ENCODE measurements at places on chromosomes 12 and 14.

DNA sequence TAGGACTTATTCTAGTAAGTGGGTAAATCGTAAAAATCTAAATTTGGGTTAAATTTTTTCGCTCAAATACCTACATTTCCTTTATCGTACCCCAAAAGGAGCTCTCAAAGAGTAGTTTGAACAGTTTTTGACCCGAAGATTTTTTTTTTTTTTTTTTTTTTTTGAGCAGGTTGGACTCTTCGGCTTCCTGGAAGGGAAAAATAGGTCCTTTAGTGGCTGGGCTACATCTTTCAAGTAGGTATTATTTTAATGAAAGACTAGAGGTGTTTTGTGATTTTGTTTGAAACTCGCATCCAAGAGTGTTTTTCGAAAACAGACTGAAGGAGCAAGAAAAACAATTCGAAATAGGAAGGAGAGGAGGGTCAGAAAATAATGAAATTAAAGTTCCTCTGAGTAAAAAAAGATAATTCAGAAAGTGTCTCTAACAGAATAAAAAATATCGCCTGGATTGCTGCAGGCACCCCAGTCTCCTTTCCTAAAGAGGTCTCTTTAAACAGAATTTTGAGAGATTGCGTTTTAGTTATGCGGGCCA, 6.0 kb downstream of the CDKN1B start:
- DNase-seq, result no peak

- no peak for DNase-seq
Measured at GRCh38 chr12:55727643-55728185, 1.1 kb downstream of the CD63 start.

DNA sequence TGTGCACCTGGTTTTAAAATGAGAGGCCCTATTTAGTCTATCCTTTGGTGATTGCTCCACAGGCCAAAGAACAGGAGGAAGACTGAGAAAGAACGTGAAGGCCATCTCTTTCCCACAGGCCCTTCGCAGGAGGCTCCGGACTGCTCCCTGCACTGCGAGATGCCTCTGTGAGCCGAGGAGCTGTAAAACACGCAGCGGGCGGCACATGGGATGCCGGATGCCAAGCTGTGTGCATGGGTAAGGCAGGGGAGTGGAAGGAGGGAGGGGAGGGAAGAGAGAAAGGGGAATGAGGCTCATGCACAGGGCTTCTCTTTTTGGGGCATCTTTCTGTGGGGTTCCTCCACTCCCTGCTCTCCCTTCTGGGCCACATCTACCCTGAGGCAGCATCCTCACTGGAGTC, 61.6 kb downstream of the SPTB start:
- DNase-seq, result no peak

DNA sequence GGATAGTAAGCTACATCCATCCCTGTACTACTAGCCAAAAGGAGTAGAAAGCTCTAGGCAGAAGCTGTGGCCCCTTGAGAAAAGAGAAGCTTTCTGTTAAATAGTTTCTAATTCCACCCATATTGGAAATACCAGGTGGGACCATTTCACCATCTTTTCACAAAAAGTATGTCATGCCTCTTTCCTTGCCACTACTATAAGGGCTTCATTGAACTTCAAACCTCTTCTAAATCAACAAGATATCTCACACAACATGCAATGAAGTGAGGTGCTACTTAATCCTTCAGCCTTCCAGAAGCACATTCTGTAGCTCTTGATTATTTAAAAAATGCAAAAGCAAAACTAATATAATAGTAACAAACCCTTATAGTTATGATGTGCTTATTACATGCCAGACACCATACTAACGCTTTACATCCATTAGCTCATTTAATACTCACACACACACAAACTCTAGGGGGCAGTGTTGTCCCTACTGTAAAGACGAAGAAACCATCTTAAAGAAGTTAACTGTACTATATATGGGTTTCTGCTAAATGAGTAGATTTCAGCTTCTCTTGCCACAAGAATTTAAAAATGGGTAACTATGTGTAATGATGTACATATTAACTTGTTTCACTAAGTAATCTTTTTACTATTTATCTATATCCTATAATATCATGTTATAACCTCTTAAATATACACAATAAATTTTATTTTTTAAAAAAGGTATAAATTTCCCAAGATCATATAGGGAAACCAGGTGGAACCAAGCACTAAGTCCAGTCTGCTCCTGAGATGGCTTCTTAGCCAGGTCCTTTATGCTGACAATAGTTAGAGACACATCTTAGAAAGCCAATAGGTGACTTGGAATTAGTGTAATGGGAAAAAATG, 124.4 kb downstream of the RPS29 start:
- peak; percentile 77 for DNase-seq

GRCh38 chr14:91844029-91844428, 23.3 kb downstream of the TC2N start:
- no peak for DNase-seq

GRCh38 chr12:101782273-101782731, 43.0 kb upstream of the SYCP3 start:
- peak; percentile 73 for DNase-seq

- DNase-seq, result no peak
Measured at GRCh38 chr14:67396381-67396970, 15.5 kb downstream of the PLEK2 start.

DNA sequence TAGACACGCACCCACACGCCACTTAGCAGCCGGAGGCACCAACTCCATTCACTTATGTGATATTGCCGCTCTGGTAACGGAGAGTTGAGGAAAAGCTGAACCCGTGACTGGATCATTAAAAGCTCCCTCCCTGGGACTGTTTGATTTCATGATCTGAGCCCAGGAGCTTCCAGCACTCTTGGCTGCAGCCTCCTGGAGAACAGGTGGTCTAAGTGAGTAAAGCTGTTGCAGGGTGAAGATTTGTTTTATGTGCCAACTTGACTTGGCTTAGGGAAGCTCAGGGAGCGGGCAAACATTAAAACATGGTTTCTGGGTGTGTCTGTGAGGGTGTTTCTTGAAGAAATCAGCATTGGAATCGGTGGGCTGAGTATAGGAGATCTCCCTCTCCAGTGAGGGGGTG, 16.9 kb upstream of the TMEM132C start:
- DNase-seq, result no peak

DNA sequence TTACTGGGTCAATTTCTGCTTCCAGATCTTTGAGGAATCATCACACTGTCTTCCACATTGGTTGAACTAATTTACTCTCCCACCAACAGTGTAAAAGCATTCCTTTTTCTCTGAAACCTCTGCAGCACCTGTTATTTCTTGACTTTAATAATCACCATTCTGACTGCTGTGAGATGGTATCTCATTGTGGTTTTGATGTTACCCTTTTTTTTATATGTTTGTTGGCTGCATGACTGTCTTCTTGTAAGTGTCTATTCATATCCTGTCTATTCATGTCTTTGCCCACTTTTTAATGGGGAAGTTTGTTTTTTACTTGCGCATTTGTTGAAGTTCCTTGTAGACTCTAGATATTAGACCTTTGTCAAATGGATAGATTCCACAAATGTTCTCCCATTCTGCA, 324.9 kb downstream of the NAV3 start:
- DNase-seq, result no peak

GRCh38 chr12:56634837-56635791, 5.0 kb upstream of the BAZ2A start:
- peak; percentile 81 for DNase-seq

- DNase-seq, result no peak
Measured at GRCh38 chr14:100203962-100204834, 34.7 kb upstream of the YY1 start.

DNA sequence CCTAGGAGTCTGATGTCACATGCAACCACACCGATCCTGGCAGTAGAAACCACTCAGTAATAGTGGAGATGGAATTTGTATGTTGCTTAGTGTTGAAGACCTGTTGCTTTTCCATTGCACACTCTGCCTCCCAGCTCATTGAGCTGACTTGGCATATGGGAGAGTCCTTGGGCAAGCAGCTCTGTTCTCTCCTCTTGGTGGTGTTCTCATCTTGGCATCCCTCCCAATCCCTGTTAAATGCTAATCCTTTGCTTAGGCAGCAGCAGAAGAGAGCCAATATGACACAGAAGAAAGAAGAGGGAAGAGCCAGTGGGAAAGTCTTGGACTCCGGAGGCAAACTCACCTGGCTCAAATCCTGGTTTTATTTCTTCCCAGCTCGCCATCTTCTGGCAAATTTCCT, 178.0 kb upstream of the CAND1 start:
- DNase-seq, result no peak

DNA sequence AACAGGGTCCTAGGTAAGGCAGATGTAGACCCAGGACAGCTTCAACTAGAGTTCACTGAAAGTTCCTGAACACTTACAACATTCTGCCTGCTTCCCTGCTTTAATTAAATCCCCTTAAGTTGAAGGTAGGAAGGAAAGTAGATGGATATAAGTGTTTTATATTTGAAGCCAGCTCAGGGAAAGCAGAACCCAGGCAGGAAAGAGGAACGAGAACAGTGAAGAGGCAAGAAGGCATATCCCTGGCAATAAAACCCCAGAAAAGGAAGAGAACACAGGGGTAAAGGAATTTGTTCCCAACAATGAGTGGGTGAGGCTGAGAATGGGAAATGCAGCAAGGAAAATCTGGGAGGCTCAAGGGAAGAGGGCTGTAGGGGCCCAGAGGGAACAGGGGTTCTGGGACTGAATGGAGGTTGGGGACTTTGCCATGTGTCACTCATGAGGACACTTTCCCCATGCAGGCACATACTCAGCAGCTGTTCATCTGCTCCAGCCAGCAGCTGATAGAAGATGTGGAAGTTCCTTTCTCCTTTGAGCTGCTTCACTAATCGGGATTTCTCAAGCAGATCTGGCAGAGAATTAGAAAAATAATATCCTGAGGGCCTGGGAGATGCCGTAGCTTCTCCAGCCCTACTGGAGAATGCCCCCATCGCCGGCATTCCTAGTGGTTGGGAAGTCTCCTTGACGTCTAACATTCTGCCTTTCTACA, 3.7 kb downstream of the MYO1A start:
- no peak for DNase-seq

- DNase-seq, result no peak
Measured at GRCh38 chr12:25069224-25069623, 120.3 kb upstream of the BCAT1 start.

DNA sequence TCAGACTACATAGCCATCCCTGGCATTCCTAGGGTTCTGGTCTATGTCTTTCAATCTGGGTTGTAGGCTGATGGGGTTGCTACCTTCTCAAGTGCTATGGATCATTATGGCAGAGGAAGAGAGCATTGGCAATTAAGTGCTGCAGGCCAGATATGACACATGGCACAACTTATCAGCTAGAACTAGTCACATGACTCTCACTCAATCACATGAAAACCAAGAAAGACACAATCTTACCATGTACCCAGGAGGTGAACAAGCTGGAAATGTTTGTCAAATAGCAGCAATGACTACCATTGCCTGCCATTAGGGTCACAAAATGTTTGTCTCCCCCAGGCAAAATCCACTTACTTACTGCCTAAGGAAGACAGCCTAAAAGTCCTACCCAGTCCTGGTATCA, 80.4 kb downstream of the GALNT8 start:
- no peak for DNase-seq

DNA sequence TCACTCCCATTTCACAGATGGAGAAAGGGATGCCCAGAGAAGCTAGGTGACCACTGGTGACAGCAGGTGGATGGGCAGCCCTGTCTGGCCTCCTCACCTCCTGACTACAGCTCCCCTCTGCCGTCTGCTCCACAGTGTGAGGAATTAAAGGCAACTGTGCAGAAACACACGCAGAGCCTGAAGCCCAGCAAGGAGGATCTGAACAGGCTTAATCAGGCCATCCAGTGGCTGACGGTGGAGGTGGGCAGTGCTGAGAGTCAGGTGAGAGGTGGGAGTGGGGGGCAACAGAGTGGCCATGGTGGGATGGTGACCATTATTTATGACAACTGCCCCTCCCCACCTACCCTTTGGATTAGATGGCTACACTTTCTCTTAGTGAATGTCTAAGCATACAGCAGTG, 1.2 kb downstream of the KRT86 start:
- no peak for DNase-seq

- DNase-seq, result no peak
Measured at GRCh38 chr12:3038926-3039510, 38.2 kb upstream of the TSPAN9 start.

GRCh38 chr12:47787596-47788319, 14.7 kb downstream of the SLC48A1 start:
- DNase-seq, result no peak

GRCh38 chr14:88935083-88935482, 110.6 kb downstream of the TTC8 start:
- no peak for DNase-seq

DNA sequence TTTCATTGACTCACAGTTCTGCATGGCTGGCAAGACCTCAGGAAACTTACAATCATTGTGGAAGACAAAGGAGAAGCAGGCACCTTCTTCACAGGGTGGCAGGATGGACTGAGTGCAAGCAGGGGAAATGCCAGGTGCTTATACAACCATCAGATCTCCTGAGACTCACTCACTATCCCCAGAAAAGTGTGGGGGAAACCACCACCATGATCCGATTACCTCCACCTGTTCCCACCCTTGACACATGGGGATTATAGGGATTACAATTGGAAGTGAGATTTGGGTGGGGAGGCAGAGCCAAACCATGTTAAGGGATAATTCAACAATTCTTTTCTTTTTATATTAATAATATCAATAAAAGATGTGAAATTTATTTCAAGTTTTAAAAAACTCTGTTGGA, 34.1 kb downstream of the CNTN1 start:
- no peak for DNase-seq

GRCh38 chr14:72664651-72665050, 229.2 kb downstream of the DPF3 start:
- no peak for DNase-seq

- DNase-seq, result no peak
Measured at GRCh38 chr14:94921456-94921855, 151.5 kb upstream of the GSC start.

DNA sequence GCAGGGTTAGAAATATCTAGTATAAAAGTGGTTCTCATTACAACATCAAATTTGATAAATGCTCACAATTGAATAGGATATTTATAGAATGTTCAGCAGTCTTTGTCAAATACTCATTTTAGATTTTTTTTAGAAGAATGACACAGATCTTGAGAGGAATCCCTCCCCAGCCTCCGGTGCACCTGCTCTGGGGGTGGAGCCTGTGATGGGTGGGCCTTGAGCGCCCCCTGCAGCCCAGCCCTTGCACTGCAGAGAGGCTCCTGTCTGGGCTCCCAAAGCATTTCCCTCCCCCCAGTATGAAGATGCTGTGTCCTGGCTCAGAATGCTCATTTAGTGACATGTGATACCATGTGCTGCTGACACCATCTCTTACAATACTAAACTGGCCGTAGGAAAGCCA, 792.3 kb downstream of the TMEM121 start:
- peak; percentile 70 for DNase-seq

GRCh38 chr14:91005716-91006115, 54.7 kb downstream of the RPS6KA5 start:
- no peak for DNase-seq

- no peak for DNase-seq
Measured at GRCh38 chr12:13603953-13604352, 377.4 kb downstream of the GRIN2B start.
